Stimulated activated CD8-positive, alpha-beta memory T cell treated with anti-CD3 and anti-CD28 coated beads, Interleukin-2, amount 100 ng/mL, for 1 hour (primary cell): ENCODE measurements at places on chromosomes 6 and 20.

DNA sequence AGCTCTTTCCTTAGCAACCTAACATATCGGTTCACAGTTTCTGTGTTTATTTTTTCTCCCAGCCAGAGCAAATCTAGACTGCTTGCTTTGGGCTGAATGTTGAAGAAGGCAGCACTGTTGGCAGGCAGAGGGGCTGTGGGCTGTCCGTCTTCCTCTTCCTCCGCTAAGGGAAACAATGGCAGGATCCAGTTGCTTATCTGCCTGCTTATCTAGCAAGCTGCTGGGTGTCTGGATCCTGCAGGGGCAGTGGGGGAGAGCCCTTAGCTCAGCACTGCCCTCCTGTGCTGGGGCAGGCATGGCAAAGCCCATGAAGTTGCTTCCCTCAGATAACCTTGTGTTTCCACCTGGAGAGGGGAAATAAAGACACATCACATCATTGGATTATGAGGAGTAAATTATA is 92.7 kb upstream of the CD93 start:
- no peak for DNase-seq

DNA sequence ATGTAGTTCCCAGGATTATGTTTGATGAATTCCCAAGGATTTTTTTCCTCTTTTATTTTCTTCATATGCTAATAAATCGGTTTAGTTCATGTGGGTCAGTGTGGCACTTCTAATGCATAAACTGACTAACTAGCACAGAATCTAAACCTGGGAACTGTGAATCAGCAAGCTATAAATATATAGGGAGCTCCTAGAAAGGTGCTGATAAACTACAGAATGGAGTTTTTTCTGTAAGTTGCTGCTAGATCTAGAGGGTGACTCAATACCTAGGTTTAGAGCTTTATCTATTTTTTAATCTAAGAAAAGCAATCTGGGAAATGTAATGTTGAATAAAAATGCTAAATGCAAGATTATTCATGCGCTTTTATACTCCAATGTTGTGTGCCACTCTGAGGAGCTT is 118.8 kb upstream of the PTCHD4 start:
- no peak for DNase-seq

DNA sequence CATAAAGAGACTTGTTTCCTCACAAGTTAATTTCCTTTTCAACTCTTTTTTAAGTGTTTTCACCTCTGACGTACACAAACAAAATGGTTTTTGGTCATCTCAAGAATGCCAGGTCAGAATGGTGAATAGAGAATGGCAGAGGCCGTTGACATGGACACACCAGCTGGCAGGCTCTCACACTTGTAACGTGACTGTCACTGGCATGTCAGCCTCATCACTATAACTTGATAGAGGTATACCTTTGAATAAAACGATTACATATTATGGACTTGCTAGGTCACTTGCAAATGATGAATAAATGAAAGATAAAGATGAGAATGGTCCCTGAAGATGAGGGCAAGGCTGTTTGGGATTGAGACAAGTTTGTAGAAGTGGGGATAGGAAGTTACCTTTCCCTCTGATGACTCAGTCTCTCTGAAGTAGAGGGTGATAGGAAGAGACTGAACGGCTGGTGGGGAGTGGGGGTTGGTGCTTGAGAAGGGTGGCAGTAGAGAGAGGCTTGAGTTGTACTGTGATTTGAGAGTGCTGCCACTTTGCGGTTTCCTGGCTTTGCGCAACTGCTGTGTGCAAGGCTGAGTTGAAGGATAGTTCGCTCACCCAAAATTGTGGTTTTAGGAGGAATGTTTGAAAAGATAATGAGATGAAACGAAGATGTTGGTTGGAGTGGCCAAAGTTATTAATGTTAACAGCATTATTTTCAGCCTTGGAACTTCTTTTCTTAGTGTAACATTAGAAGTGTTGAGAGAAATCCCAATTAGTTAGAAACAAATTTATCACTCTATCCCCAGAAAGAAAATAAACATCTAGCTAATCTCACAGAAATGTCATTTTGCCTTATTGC is 30.3 kb downstream of the TBPL1 start:
- peak; percentile 10 for DNase-seq

GRCh38 chr6:111828809-111829208 is 44.4 kb downstream of the FYN start:
- no peak for DNase-seq

- no peak for DNase-seq
Observed at GRCh38 chr6:41846666-41847237, 48.4 kb downstream of the USP49 start.
